ENCODE measurements at places on chromosomes 5 and 9.

DNA sequence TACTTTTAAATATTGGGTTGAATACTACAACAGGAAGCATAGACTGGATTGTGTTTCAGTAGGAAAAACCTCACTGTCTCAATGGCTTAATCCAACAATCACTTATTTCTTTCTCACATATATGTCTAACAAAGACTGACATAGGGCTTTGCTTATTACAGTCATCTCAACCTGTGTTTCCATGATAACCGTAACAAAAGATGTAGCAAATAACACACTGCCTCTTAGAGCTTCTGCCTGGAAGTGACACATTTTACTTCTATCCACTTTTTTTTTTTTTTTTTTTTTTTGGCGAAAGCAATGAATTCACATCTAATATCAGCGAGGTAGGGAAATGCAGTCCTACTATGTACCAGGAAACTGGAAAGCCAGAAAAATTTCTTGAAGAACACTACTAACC, 204.9 kb upstream of the CDKN2B start:
- no peaks in the 10 kb centered on the region for H3K36me3 ChIP-seq
- H3K27me3 ChIP-seq = no peaks in the 10 kb centered on the region
- no peak for DNase-seq

DNA sequence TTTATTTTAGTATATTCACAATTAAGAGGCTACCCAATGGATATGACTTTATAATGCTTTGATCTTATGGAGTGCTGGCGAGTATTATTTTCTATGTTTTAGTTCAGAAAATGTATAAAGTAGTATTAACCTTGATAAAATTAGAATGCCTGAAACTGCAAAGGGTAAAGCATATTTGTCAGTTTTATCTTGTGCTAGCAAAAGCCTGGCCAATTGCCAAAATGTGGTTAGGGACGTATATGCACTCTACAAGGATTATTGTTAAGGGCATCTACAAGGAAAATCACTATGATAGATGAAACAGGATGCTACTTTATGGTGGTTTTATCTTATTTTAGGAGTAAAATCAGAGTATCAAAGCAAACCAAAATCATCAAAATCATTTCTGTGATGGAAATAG, 281.7 kb downstream of the CCDC171 start:
- no peaks in the 10 kb centered on the region for H3K27me3 ChIP-seq
- DNase-seq = no peak
- H3K27ac ChIP-seq = no peak overlapping the region
- H3K4me3 ChIP-seq = no peak overlapping the region
- no peaks in the 10 kb centered on the region for H3K4me1 ChIP-seq
- no peaks in the 10 kb centered on the region for H3K36me3 ChIP-seq

DNA sequence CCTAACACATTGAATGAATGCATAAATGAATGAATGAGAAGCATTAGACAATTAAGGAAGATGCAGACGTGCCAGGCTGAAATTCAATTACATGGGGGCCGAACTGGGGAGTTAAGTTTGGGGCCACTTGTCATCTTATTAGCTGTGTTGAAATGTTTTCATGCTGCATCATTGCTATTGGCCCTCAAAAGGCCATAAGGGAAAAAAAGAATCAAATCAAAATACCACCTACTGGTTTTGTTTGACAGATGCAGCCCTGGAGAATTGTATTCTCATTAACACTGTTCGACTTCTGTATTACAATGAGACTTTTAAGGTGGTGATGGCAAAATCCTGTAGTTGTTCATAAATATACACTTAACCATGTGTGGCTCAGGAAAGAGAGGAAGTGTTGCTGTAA, 38.4 kb downstream of the UBE2QL1 start:
- no peaks in the 10 kb centered on the region for H3K36me3 ChIP-seq
- H3K27ac ChIP-seq = no peak overlapping the region
- no peaks in the 10 kb centered on the region for H3K27me3 ChIP-seq
- H3K4me1 ChIP-seq = peaks cover 58% of the 10 kb centered on the region
- no peak for DNase-seq

GRCh38 chr9:134026581-134026980, 1.3 kb downstream of the BRD3OS start:
- no peaks in the 10 kb centered on the region for H3K27me3 ChIP-seq
- DNase-seq = no peak
- H3K36me3 ChIP-seq = no peaks in the 10 kb centered on the region
- no peak overlapping the region for H3K27ac ChIP-seq
- peak overlapping the region; percentile 89 for H3K4me3 ChIP-seq

DNA sequence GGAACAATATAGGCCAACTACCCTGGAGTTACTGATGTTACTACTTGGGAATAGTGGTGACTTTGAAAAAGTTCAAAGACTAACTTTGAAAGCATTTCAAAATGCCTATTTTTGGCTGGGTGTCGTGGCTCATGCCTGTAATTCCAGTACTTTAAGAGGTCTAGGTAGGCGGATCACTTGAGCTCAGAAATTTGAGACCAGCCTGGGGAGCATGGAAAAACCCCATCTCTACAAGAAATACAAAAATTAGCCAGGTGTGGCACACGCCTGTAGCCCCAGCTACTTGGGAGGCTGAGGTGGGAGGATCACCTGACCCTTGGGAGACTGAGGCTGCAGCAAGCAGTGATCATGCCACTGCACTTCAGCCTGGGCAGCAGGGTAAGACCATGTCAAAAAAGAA, 105.3 kb downstream of the ARRDC3 start:
- no peaks in the 10 kb centered on the region for H3K36me3 ChIP-seq
- no peaks in the 10 kb centered on the region for H3K27me3 ChIP-seq
- no peak overlapping the region for H3K4me3 ChIP-seq
- H3K27ac ChIP-seq = no peak overlapping the region

DNA sequence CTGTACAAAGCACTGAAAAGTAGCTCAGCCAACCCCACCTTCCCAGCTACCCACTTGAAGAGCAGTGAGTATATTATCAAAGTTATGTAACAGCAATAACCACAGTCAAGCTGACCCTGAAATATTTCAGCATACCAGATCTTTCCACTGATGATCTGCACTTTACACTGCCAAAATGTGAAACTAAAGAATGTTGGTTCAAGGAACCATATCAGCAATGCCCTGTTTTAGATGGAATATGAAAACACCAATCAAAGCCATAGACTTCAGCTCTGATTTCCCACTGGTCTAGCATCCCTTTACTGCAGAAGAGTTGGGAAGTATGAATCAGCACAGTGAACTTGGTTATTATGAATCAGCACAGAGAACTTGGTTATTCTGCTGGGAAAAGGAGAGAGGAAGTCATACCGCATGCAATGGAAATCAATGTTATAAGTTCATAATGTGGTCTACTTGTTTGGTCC, 20.0 kb downstream of the CEMIP2 start:
- no peaks in the 10 kb centered on the region for H3K4me1 ChIP-seq
- no peak overlapping the region for H3K27ac ChIP-seq
- H3K36me3 ChIP-seq = no peaks in the 10 kb centered on the region
- no peaks in the 10 kb centered on the region for H3K27me3 ChIP-seq
- H3K4me3 ChIP-seq = no peak overlapping the region
